T-cell (primary cell): ENCODE measurements at places on chromosomes 7 and 10. TPM values are rescaled to one million over a fixed set of nuclear protein-coding genes. Genes with fewer than 3 reads are reported as not detected.
A peak's percentile ranks its signal among the peaks of the same experiment; 100 is the strongest.

- H3K27ac ChIP-seq, result no peak overlapping the region
- peaks cover 14% of the 10 kb centered on the region for H3K4me1 ChIP-seq
- no peak for DNase-seq
- peaks cover 4% of the 10 kb centered on the region for H3K27me3 ChIP-seq
- H3K36me3 ChIP-seq, result no peaks in the 10 kb centered on the region
Measured at GRCh38 chr10:25064401-25064800, 48.0 kb downstream of the THNSL1 start.

DNA sequence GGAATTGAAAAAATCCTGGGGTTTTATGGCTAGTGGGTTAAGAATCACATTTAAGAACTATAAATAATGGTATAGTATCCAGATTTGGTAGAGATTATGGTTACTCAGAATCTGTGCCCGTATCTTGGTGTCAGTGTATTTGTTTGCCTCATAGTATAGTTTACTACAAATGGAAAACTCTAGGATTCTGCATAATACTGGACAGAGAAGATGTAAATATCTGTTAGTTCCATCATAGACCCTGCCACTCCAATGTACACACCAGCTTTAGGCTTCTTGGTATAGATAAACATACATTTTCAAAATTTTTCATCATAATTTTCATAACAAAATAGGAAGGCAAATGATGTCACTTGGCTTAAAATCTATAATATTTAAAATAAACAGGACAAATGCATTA, 108.1 kb downstream of the CFTR start:
- no peaks in the 10 kb centered on the region for H3K36me3 ChIP-seq
- no peak overlapping the region for H3K4me3 ChIP-seq
- no peaks in the 10 kb centered on the region for H3K27me3 ChIP-seq
- H3K27ac ChIP-seq, result no peak overlapping the region
- H3K4me1 ChIP-seq, result no peaks in the 10 kb centered on the region

GRCh38 chr7:73738220-73738611, 386 bp downstream of the ABHD11 start:
- peaks cover 2% of the 10 kb centered on the region for H3K27me3 ChIP-seq
- H3K36me3 ChIP-seq, result no peaks in the 10 kb centered on the region
- peaks cover 2% of the 10 kb centered on the region for H3K4me1 ChIP-seq
- DNase-seq, result peak; percentile 41
- H3K4me3 ChIP-seq, result peak overlapping the region; percentile 70
- peak overlapping the region; percentile 49 for H3K27ac ChIP-seq

The MYPN gene
- total RNA-seq, result not detected

The CD36 gene
- total RNA-seq, result 0.39 TPM

The FAM237B gene
- total RNA-seq, result not detected

GRCh38 chr7:135159359-135160085, 11.0 kb downstream of the CYREN start:
- DNase-seq, result no peak
- no peak overlapping the region for H3K27ac ChIP-seq
- H3K27me3 ChIP-seq, result no peaks in the 10 kb centered on the region
- peaks cover 2% of the 10 kb centered on the region for H3K4me1 ChIP-seq

The IDI2 gene
- not detected for total RNA-seq

DNA sequence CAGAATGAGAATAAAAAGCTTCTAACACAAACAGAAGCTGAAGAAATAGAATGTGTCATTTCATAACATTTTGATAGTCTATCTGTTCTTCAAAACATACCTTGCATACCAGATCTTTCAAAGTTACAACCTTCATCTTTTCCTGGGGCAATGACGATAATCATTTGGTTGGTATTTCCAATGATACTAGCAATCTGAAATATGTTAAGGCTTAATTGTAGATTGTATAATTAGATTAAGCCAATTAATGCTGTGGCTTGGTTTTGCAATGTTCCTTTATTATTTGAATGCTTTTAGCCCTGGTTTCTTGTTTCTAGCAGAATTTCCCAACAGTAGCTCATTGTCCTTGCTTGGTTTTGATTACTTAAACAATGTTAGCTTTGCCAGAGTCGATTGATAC, 84.6 kb downstream of the CABCOCO1 start:
- no peak for DNase-seq
- no peaks in the 10 kb centered on the region for H3K36me3 ChIP-seq
- H3K27me3 ChIP-seq, result no peaks in the 10 kb centered on the region
- H3K27ac ChIP-seq, result no peak overlapping the region
- H3K4me1 ChIP-seq, result peaks cover 12% of the 10 kb centered on the region
- H3K4me3 ChIP-seq, result no peak overlapping the region

DNA sequence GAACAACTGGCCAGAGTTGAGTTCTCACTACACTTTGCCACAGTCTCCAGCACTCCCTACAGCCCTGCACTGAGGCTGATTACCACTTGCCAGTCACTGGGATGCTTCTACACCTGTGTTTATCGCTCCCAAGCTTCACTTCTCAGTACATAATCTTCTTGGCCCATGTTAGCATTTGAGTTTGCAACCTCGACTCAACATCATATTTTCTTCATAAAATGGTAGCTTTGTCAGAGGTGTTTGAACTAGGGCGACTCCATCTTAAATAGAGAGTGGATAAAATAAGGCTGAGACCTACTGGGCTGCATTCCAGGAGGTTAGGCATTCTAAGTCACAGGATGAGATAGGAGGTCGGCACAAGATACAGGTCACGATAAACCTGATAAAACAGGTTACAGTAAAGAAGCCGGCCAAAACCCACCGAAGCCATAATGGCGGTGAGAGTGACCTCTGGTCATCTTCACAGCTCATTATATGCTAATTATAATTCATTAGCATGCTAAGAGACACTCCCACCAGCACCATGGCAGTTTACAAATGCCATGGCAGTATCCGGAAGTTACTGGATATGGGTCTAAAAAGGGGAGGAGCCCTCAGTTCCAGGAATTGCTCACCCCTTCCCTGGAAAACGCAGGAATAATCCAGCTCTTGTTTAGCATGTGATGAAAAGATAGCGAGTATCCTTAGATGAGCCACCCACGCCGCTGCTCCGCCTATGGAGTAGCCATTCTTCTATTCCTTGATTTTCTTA, 105.8 kb upstream of the KLF6 start:
- H3K36me3 ChIP-seq, result no peaks in the 10 kb centered on the region
- peak overlapping the region; percentile 97 for H3K27ac ChIP-seq
- H3K4me3 ChIP-seq, result no peak overlapping the region
- peaks cover 6% of the 10 kb centered on the region for H3K4me1 ChIP-seq

GRCh38 chr7:151379534-151380198, 30.2 kb downstream of the WDR86 start:
- peaks cover 10% of the 10 kb centered on the region for H3K36me3 ChIP-seq
- no peak for DNase-seq
- H3K27me3 ChIP-seq, result peaks cover 6% of the 10 kb centered on the region
- no peak overlapping the region for H3K27ac ChIP-seq
- H3K4me3 ChIP-seq, result no peak overlapping the region

GRCh38 chr10:57699944-57700343, 567.8 kb downstream of the IPMK start:
- no peaks in the 10 kb centered on the region for H3K36me3 ChIP-seq
- no peak for DNase-seq
- no peak overlapping the region for H3K27ac ChIP-seq
- no peaks in the 10 kb centered on the region for H3K27me3 ChIP-seq
- no peaks in the 10 kb centered on the region for H3K4me1 ChIP-seq

DNA sequence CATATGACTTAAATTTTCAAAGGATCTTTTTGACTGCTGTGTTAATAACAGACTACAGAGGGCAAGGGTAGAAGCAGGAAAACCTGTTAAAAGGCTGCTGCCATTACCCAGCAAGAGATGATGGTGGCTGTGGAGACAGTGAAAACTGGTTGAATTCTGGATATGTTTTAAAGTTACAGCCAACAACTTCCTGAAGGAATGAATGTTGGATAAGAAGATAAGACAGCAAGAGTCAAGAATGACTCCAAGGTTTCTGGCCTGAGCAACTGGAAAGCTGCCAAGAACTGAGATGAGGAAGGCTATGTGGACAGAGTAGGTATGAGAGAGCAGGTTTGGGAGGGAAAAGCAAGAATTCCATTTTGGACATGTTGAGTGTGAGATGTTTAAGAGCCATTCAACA, 19.1 kb downstream of the CNOT4 start:
- H3K36me3 ChIP-seq, result no peaks in the 10 kb centered on the region
- no peaks in the 10 kb centered on the region for H3K27me3 ChIP-seq
- no peak for DNase-seq
- no peak overlapping the region for H3K4me3 ChIP-seq
- H3K27ac ChIP-seq, result no peak overlapping the region
- H3K4me1 ChIP-seq, result peaks cover 6% of the 10 kb centered on the region

- H3K4me3 ChIP-seq, result peak overlapping the region; percentile 55
- peaks cover 32% of the 10 kb centered on the region for H3K27me3 ChIP-seq
- H3K36me3 ChIP-seq, result no peaks in the 10 kb centered on the region
- H3K4me1 ChIP-seq, result peaks cover 69% of the 10 kb centered on the region
- DNase-seq, result no peak
Measured at GRCh38 chr7:27184337-27185012, 557 bp downstream of the HOXA11 start.

- no peaks in the 10 kb centered on the region for H3K36me3 ChIP-seq
- no peaks in the 10 kb centered on the region for H3K27me3 ChIP-seq
- H3K27ac ChIP-seq, result no peak overlapping the region
- H3K4me1 ChIP-seq, result no peaks in the 10 kb centered on the region
- H3K4me3 ChIP-seq, result no peak overlapping the region
- DNase-seq, result no peak
Measured at GRCh38 chr7:19290968-19291367, 145.7 kb upstream of the FERD3L start.

- peaks cover 30% of the 10 kb centered on the region for H3K4me1 ChIP-seq
- no peak for DNase-seq
- no peak overlapping the region for H3K27ac ChIP-seq
- peaks cover 14% of the 10 kb centered on the region for H3K27me3 ChIP-seq
Measured at GRCh38 chr10:93077860-93078337, 4.2 kb downstream of the CYP26A1 start.

GRCh38 chr10:3484306-3485056, 300.5 kb downstream of the KLF6 start:
- peaks cover 12% of the 10 kb centered on the region for H3K4me1 ChIP-seq
- peaks cover 10% of the 10 kb centered on the region for H3K27me3 ChIP-seq
- DNase-seq, result no peak
- no peak overlapping the region for H3K4me3 ChIP-seq
